Lung (tissue), 17 donors: ENCODE measurements at places on chromosomes 1 and 21.

DNA sequence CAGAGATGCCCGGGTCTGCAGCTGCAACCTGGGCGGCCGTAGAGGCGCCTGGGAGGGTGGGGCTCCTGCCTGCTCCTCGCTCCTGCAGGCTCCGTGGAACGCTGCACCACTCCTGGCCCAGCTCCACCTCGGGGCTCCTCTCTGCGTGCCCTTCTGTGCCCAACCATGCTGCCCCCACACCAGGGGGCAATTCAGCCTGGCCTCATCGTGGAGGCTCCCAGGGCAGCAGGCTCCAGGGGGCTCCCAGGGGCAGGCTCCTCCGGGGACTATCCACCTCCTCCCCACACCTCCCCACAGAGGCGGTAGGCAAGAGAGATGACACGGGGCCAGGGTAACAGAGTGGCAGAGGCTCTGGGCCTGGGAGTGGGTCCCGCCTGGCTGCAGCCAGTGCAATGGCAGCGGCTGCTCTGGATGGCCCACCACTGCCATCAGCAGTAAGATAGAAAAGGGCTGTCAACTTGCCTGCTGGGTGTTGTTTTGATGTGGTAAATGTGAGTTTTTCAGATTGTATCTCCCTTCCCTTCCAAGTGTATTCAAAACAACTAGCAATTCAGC, 22.4 kb upstream of the LRRC8C start:
- no peak for DNase-seq

DNA sequence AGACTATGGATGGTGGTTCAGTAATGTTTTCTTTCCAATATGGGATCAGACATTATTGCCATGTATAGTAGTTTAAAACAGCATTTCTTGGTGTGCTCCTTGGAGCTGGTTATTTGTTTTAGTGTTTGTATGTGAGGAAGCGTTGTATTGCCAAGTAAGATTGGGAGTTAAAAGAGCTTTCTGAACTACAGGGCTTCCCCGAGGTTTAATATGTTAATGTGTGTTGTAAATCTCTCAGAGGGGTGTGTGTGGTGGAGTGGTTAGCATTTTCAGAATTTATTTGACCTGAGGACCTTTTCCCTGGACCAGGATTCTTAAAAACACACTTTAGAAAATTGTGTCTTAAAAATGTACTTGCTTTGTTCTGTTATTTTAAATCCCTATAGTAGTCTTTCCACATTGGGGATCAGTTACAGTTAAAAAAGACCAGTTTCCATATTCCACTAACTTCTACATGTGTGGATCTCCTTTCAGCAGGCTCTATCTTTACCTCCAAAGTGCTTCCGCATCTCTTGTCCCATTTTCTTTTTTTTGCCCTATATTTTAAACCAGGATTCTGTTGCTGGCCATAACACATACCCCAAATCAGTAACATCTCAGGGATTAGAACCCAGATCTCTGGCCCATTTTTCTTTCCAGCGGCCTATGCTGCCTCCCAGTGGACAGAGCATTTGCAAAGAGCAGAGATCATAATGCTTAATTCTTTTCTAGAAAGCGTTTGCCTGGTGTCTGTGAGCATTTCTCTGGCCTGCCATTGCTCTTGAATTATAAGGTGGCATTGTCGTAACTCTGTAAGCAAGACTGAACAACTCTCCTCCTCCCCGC, 58.6 kb downstream of the PBX1 start:
- peak; percentile 60 for DNase-seq

DNA sequence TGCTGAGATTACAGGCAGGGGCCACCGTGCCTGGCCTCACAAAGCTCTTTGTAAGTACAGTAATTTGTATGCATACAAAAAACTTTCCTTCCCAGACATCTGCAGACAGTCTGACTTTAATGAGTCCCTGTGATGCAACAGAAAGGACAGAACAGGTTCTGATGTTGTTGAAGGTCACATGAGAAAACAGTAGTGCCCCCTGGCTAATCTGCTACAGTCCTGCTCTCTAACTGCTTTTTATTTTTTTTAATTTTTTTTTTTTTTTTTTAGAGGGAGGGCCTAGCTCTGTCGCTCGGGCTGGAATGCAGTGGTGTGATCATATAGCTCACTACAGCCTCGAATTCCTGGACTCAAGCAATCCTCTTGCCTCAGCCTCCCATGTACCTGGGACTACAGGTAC, 36.7 kb downstream of the ACBD3 start:
- DNase-seq = no peak

- DNase-seq = no peak
Observed at GRCh38 chr1:33123266-33123665, 42.3 kb downstream of the AZIN2 start.

GRCh38 chr1:42340901-42341300, 5.9 kb upstream of the FOXJ3 start:
- DNase-seq = no peak

GRCh38 chr1:36764798-36765197, 269.5 kb downstream of the GRIK3 start:
- DNase-seq = no peak

- DNase-seq = no peak
Observed at GRCh38 chr21:16305686-16306085, 575.9 kb downstream of the USP25 start.

DNA sequence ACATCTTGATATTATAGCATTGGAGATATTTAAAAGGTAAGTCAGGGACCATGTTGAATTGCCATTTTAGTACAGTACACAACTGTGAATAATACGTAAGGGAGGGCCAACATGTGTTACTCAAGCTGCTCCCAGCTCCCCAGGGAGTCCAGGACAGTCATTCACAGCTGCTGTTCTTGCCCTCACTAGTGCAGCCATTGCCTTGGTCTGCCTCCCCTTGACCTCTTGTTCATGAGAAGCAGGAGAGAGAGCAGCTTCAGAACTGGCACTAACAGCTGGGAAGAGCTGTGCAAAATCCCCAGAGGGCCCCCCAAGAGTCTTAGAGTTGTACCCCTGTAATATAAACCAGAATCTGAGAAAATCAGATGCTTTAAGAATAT, 16.4 kb downstream of the TCEANC2 start:
- DNase-seq = no peak

- DNase-seq = no peak
Observed at GRCh38 chr1:157277281-157277680, 139.1 kb upstream of the ETV3 start.
